Frontal cortex (tissue), 4 donors: ENCODE measurements at places on chromosomes 1 and 21. TPM values are rescaled to one million over a fixed set of nuclear protein-coding genes. Genes with fewer than 3 reads are reported as not detected.

The ERICH3 gene
- total RNA-seq: 16.7 TPM

The TFF2 gene
- total RNA-seq: not detected

The RYR2 gene
- total RNA-seq: 29.8 TPM

The DENND2C gene
- 2.0 TPM for total RNA-seq

The FAM163A gene
- total RNA-seq: 0.41 TPM

The GUCA2A gene
- not detected for total RNA-seq

The VPS72 gene
- 106 TPM for total RNA-seq

The FMN2 gene
- total RNA-seq: 60.7 TPM

The GBP6 gene
- total RNA-seq: under 0.01 TPM

The TRAPPC10 gene
- total RNA-seq: 15.1 TPM

The CATSPERE gene
- 2.0 TPM for total RNA-seq

The PALMD gene
- 40.8 TPM for total RNA-seq

The FNDC10 gene
- total RNA-seq: 2.9 TPM

The TESK2 gene
- 0.82 TPM for total RNA-seq

The FAM177B gene
- not detected for total RNA-seq

The SPRR1B gene
- total RNA-seq: not detected

The LRRN2 gene
- 7.7 TPM for total RNA-seq

The AADACL3 gene
- not detected for total RNA-seq

The OXCT2 gene
- total RNA-seq: 0.82 TPM

The NGF gene
- 0.82 TPM for total RNA-seq

The VANGL1 gene
- 2.9 TPM for total RNA-seq

The C1orf167 gene
- not detected for total RNA-seq

The FAAP20 gene
- 19.2 TPM for total RNA-seq

The HTR6 gene
- total RNA-seq: 0.41 TPM

The LCE3E gene
- not detected for total RNA-seq

The MSH4 gene
- 1.6 TPM for total RNA-seq

The SETD4 gene
- 25.3 TPM for total RNA-seq

The PEX19 gene
- 24.1 TPM for total RNA-seq

The PAQR6 gene
- 7.7 TPM for total RNA-seq
